ENCODE measurements at places on chromosomes 1 and 21.

- DNase-seq, result no peak
Measured at GRCh38 chr21:17498586-17498985, 14.3 kb upstream of the CXADR start.

DNA sequence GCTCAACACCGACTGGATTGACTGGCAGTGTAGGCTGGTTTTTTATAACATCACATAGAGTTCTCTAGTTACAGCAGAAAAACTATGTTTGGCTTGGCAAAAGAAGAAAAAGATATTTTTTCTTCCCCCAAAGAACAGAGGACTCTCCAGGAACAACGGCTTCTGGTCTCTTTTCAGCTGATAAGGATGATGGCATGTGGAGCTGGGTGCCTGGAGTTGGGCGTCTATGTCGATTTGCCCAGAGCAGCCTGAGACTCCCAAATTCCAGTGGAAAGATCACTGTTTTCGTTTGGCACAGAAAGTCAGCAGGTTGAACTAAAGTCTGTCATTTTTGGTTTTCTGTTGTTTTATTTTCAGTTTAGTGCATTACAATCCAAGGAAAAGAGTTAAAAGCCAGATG lies 91.1 kb downstream of the SMYD2 start:
- DNase-seq, result no peak

DNA sequence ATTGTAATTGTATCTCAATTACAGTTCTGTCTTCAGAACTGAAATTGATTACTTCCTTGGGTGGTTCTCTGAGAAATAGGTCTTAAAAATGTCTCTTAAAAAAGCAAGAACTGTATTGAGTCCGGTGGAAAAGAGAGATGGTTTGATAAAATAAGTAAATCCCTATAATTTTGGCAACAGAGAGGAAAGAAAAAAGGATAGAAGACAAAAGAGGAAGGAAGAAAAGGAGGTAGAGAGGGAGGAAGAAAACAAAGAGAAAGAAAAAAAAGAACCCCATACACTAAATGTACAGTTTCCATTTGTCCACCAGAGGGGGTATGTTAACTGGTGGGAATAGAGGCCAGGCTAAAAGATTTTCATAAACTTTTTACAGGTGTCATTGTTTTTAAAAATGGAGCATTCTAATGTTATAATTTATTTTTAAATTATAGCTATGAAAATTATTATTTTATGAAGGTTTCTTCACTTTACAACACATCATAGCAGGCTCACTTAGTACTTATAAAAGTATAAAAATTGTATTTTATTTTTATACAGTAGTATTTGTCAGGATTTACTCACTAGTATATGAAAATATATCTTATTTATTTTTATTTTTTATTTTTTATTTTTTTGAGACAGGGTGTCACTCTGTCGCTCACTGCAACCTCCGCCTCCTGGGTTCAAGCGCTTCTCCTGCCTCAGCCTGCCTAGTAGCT lies 2.1 kb upstream of the UBE2T start:
- DNase-seq, result no peak

- DNase-seq, result no peak
Measured at GRCh38 chr1:12600335-12600734, 17.7 kb downstream of the DHRS3 start.

DNA sequence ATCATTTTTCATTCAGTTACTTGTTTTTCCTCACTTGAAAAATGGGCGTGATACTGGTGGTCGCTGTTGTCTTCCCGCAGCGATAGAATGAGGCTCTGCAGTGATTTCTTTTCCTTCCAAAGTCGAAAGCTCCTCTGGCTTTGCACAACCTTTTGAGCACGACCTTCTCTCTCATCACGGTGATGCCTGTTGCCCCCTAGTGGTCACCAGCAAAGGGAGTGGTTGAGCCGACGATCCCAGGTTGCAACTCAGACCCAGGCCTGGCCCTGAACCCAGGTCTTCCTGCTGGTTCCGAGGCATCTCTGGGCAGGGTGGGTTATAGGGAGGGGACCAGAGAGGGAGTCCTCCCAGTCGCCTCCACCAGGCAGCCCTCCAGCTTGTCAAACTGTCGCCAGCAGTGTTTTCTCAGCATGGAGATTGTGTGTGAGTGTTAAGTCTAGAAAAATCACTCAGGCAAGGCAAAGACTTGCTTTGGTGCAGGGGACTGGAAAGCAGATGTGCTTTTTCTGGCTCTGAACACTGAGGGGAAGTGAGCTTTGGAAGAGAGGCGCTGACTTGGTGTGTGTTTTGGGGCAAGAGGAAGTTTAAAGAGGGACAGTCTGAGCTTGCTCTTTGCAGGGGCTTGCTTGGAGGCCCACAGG lies 285.3 kb downstream of the CAMTA1 start:
- peak; percentile 47 for DNase-seq

DNA sequence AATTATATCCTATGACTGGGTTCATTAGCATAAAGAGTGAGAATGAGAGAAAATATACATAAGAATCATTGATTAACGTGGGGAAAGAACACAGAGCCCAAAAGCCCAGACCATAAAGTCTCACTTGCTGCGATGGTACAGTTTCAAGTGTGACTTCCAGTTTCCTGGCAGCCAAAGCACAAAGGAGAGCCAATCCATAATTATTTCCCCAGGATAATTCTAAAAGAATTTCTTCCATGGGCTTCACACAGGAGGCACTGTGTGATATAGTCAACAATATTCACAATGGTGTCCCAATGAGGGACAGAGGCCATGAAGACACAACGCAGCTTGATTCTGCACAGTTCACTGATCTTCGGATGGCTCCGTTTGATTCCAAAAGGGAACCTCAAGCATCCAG lies 321.6 kb downstream of the PLPP3 start:
- no peak for DNase-seq

DNA sequence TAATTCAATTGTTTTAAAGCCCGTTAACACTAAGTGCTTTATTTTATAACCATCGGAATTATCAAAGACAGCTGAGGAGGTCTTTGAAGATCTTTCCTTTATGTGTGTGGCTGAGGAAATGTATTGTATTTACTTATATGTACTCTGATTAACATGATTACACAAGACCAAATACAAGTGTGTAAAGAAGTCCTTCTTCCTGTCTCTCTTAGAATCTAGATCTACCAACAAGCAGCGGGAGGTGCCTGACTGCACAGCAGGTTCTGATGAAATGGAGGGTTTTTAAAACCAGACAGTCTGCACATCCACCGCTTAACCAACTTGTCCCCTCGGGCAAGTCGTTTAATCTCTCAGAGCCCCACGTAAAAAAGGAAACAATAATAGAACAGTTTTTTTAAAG lies 240.5 kb upstream of the MAP1LC3C start:
- no peak for DNase-seq

DNA sequence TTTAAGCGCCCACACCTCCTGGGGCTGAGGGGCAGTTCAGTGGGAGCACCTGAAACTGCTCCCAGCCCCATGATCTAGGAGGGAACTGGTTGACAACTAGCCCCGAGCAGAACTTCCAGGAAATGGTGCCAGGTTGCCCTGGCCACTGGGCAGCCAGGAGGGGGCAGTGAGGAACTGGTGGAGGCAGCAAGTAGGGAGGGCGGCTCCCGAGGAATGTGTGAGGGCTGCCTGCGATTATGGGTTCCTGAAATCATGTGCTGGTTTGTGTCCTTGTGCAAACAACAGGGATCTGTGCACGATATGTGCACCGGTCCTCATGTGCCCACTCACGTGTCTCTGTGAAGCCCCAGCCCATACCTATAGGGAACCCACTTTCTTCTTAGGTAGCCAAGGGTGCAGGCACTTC lies 9.9 kb downstream of the GPR3 start:
- no peak for DNase-seq

DNA sequence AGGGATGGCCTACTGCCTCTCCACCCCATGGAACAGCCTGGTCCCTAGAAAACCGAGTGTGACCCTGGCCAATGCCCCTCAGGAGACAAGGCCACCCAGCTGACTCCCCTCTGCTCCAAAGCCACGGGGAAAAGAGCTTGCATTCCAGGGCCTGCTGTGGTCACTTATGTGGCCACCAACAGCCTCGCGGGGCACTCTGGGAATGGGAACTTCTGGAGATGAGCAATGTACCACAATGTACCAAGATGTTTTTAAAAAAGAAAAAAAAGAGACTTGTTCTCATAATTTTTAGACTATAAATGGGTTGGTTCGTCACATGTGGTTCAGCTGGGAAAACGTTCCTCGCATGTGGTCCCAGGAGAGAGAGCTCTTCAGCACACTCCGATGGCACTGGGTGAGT lies 62.8 kb downstream of the SLC66A1 start:
- DNase-seq, result no peak

GRCh38 chr1:84701376-84701775 lies 11.1 kb upstream of the SSX2IP start:
- DNase-seq, result no peak

DNA sequence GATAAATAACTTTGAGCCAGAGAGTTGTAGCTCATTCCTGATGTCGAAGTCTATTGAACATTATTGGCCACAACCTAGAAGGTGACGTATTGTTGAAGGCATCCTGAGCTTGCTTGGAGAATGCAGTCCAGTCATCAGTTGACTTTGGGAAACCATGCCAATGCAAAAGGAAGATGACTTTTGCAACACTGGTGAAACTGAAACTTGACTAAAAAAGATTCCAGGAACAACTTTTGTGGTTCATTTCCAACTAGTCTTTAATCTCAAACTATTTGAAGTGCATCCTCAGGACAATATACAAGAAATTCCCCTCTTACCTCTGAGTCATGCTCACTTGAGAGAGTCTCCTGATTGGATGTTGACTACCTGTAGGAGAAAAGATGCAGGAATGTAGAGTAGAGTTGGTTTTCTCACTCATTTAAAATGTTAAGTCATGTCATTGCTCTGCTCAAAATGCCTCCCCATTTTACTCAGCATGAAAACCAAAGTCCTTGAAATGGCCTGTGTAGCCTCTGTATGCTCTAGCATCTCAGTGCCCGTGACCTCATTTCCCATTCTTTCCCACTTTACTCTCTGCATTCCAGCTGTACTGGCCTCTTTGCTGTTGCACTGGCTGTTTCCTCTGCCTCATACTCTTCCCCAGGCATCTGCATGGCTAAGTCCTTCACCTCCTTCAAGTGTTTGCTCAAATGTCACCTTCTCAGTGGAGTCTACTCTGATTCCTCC lies 24.4 kb upstream of the LEPR start:
- no peak for DNase-seq

DNA sequence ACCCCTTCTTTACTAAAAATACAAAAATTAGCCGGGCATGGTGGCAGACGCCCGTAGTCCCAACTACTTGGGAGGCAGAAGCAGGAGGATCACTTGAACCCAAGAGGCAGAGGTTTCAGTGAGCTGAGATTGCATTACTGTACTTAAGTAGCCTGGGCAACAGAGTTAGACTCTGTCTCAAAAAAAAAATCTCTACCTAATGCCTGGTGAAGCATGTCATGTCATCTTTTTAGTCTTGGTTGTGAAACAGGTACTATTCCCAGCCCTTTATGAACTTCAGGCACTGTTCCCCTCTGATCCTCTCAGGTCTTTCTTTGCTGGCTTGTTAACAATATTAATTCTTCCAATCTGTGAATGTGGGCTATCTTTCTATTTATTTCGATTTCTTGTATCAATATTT lies 22.1 kb downstream of the PRRC2C start:
- no peak for DNase-seq

DNA sequence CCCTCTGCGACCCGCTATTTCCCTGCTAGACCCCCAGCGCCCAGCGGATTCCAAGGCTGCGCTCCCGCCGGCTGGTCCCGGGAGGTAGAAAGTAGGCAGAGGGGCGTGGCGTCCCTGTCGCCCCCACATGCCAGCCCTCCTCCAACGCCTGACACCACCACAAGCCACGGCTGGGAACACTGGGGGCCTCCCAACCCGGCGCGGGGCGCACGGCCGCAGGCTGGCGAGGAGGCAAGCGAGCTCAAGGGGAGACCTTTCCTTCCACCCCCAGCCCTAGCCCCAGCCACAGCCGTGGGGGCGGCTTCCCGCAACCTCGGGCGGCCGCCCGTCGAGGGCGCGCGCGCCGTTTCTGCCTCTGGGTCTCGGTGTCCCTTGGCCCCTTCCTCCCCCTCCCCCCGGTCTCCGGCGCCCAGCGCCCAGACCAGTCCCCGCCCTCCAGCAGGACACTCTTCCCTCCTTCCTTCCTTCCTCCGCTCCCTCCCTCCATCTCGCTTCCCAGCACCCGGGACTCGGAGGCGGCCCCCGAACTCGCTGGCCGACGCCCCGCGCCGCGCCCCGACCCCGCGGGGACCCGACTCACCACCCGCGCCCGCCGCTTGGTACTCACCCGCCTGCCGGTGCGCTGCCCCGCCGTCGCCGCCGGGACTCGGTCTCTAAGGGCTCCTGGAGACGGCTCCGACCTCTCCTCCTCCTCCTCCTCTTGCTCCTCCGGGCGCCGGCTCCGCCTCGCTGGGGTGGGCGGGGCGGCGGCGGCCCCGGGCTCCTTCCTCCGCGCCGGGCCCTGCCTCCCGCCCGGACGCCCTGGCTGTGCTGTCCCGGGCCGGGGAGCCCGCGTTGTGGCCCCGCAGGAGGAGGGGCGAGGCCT lies at the start of gene GNG12:
TSS of gene GNG12 (minus strand) at position 731 of the 865 bp plus-strand sequence. CDS start 125,781 bp downstream, outside the sequence.
- peak; percentile 6 for DNase-seq

DNA sequence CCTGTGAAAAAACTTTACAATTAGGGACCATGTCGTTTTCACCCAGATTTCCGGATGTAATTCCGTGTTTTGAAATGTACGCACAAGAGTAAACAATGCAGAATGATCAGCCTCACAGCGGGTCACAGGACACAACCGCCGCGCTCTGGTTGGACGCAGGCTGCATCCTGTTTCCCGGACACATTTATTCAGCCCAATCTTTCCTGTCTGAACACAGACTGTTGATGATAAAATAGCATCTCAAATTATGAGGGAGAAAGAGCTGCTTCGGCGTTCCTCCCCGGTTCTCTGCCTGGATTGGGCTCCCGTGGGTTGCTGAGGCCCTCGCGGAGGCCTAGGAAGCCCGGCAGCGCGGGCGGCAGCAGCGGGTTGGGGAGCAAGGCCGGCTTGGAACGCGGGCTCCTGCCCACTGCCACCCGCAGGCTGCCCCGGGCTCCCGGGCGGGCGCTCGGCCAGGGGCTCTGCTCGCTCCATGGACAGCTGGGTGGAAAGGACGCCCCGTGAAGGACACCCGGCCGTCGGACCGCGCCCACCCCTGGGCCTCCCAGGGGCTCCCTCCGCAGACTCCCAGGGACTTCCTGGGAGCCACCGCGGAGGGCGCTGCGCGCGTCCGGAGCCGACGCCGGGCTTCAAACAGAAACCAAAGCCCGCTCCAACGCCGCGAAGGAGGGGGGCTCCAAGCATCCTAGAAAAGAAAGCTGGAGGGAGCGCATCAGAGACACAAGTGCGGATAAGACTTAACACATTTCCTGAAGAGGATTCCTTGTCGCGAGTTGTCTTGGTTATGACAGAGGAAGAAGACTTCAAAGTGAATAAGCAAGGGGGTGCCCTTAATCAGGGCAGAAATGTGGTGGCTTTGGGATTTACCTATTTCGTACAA lies 122.3 kb downstream of the ESRRG start:
- no peak for DNase-seq

- no peak for DNase-seq
Measured at GRCh38 chr1:180524915-180525714, 22.7 kb upstream of the ACBD6 start.

- no peak for DNase-seq
Measured at GRCh38 chr1:90837420-90837819, 120.3 kb upstream of the BARHL2 start.

GRCh38 chr1:65432918-65433317 lies 12.4 kb downstream of the LEPR start:
- no peak for DNase-seq

GRCh38 chr1:89809556-89809955 lies 11.3 kb upstream of the LRRC8D start:
- no peak for DNase-seq

- DNase-seq, result no peak
Measured at GRCh38 chr1:103953386-103953785, 203.7 kb downstream of the AMY1C start.

Measured in activated naive CD4-positive, alpha-beta T cell treated with Interleukin-2 at 50 U/mL for 16 hours (primary cell).